ENCODE measurements at places on chromosomes 2 and 18.

GRCh38 chr2:157593411-157593810, 35.3 kb downstream of the ACVR1C start:
- H3K36me3 ChIP-seq = no peaks in the 10 kb centered on the region
- H3K4me3 ChIP-seq = no peak overlapping the region
- DNase-seq = no peak
- no peak overlapping the region for H3K27ac ChIP-seq
- no peaks in the 10 kb centered on the region for H3K27me3 ChIP-seq
- H3K4me1 ChIP-seq = no peaks in the 10 kb centered on the region

GRCh38 chr2:162457046-162457445, 113.1 kb downstream of the GCA start:
- no peak overlapping the region for H3K4me3 ChIP-seq
- no peaks in the 10 kb centered on the region for H3K4me1 ChIP-seq
- no peaks in the 10 kb centered on the region for H3K27me3 ChIP-seq
- no peak overlapping the region for H3K27ac ChIP-seq
- H3K36me3 ChIP-seq = no peaks in the 10 kb centered on the region

GRCh38 chr2:126244937-126245336, 411.0 kb upstream of the GYPC start:
- H3K36me3 ChIP-seq = no peaks in the 10 kb centered on the region
- no peaks in the 10 kb centered on the region for H3K27me3 ChIP-seq
- H3K4me3 ChIP-seq = no peak overlapping the region
- H3K27ac ChIP-seq = no peak overlapping the region
- no peaks in the 10 kb centered on the region for H3K4me1 ChIP-seq

DNA sequence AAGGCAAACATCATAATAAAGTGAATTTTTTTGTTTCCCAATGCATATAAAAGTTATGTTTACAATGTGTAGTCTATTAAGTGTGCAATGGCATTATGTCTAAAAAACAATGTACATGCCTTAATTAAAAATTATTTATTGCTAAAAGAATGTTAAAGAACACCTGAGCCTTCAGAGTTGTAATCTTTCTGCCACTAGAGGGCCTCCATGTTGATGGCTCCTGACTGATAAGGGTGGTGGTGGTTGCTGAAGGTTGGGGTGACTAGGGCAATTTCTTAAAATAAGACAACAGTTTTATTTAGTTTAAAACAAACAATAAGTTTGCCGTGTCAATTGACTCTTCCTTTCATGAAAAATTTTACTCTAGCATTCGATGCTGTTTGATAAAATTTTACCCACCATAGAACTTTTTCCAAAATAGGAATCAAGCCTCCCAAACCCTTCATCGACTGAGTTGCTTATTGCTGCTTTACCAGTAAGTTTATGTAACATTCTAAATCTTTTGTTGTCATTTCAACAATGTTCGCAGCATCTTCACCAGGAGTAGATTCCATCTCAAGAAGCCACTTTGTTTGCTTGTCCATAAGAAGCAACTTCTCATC, 32.3 kb downstream of the MAP3K2 start:
- H3K36me3 ChIP-seq = no peaks in the 10 kb centered on the region
- peaks cover 4% of the 10 kb centered on the region for H3K4me1 ChIP-seq
- H3K4me3 ChIP-seq = no peak overlapping the region
- H3K27ac ChIP-seq = no peak overlapping the region
- DNase-seq = no peak
